Regular cardiac myocyte (primary cell): ENCODE measurements at places on chromosomes 4 and X. TPM values are rescaled to one million over a fixed set of nuclear protein-coding genes. Genes with fewer than 3 reads are reported as not detected.

Gene FGFBP2
- not detected in 2 replicates for total RNA-seq

Gene SORBS2
- 4.0 and 22.6 TPM in 2 replicates for total RNA-seq

Gene CNKSR2
- total RNA-seq, result 2.3 and 3.1 TPM in 2 replicates

Gene TIGD4
- 0.19 and 0.28 TPM in 2 replicates for total RNA-seq

Gene TLR10
- total RNA-seq, result under 0.01 TPM in 1 of 2 replicates, not detected in the other

Gene ABCG2
- 10.1 and 14.6 TPM in 2 replicates for total RNA-seq

Gene F8A2
- not detected in 2 replicates for total RNA-seq

Gene SPATA18
- 8.4 and 17.2 TPM in 2 replicates for total RNA-seq

Gene PGAM4
- not detected in 2 replicates for total RNA-seq

Gene IL15
- total RNA-seq, result 3.3 and 5.9 TPM in 2 replicates

Gene TAPT1
- total RNA-seq, result 17.8 and 21.4 TPM in 2 replicates

Gene HSD17B13
- under 0.01 TPM in 1 of 2 replicates, not detected in the other for total RNA-seq

Gene AGA
- total RNA-seq, result 10.4 and 28.2 TPM in 2 replicates

Gene PF4V1
- total RNA-seq, result 10.2 and 16.1 TPM in 2 replicates

Gene GAGE12J
- not detected in 2 replicates for total RNA-seq

Gene CYLC1
- not detected in 2 replicates for total RNA-seq

Gene CCDC120
- 0.19 and 0.28 TPM in 2 replicates for total RNA-seq

Gene EVC2
- total RNA-seq, result 7.9 and 11.3 TPM in 2 replicates

Gene TMEM255A
- under 0.01 TPM in 1 of 2 replicates, not detected in the other for total RNA-seq

Gene SUPT20HL1
- total RNA-seq, result under 0.01 TPM in 1 of 2 replicates, not detected in the other

Gene PCDH10
- total RNA-seq, result 4.5 and 21.3 TPM in 2 replicates

Gene ACTRT1
- not detected in 2 replicates for total RNA-seq

Gene CSAG3
- total RNA-seq, result not detected in 2 replicates

Gene ASB12
- total RNA-seq, result not detected in 2 replicates

Gene NKX6-1
- not detected in 2 replicates for total RNA-seq

Gene NEUROG2
- total RNA-seq, result not detected in 2 replicates

Gene TRMT10A
- 6.8 and 11.5 TPM in 2 replicates for total RNA-seq

Gene CFAP99
- not detected in 2 replicates for total RNA-seq

Gene FAM184B
- total RNA-seq, result under 0.01 and 0.28 TPM in 2 replicates

Gene HTN1
- not detected in 2 replicates for total RNA-seq

Gene ADAM29
- not detected in 2 replicates for total RNA-seq

Gene GPRIN3
- total RNA-seq, result 0.56 and 0.58 TPM in 2 replicates

Gene CXCR3
- not detected in 2 replicates for total RNA-seq

Gene SYNPO2
- 13.6 and 83.4 TPM in 2 replicates for total RNA-seq

Gene CLDN22
- total RNA-seq, result not detected in 2 replicates

Gene ZNF630
- 1.2 and 3.4 TPM in 2 replicates for total RNA-seq

Gene MSX1
- total RNA-seq, result 0.56 and 0.77 TPM in 2 replicates

Gene CETN2
- 35.3 and 51.6 TPM in 2 replicates for total RNA-seq

Gene MTNR1A
- total RNA-seq, result not detected in 2 replicates

Gene SMIM43
- 0.38 and 3.4 TPM in 2 replicates for total RNA-seq

Gene MAGEC2
- 0.28 TPM in 1 of 2 replicates, not detected in the other for total RNA-seq

Gene TMEM31
- total RNA-seq, result not detected in 2 replicates

Gene NPFFR2
- not detected in 2 replicates for total RNA-seq

Gene NSG1
- total RNA-seq, result 10.4 and 20.3 TPM in 2 replicates

Gene CFP
- under 0.01 and 0.19 TPM in 2 replicates for total RNA-seq

Gene FAM9C
- not detected in 2 replicates for total RNA-seq

Gene POLN
- 3.6 and 6.2 TPM in 2 replicates for total RNA-seq

Gene SULT1B1
- 0.28 and 7.7 TPM in 2 replicates for total RNA-seq

Gene DUSP21
- not detected in 2 replicates for total RNA-seq

Gene COX18
- total RNA-seq, result 20.9 and 31.4 TPM in 2 replicates

Gene ART3
- 0.56 TPM in 1 of 2 replicates, not detected in the other for total RNA-seq

Gene PTPN13
- total RNA-seq, result 27.4 and 36.9 TPM in 2 replicates

Gene CLNK
- total RNA-seq, result not detected in 2 replicates
